NCI-H524 treated with DMSO at 0.1 percent for 48 hours (cell line): ENCODE measurements at places on chromosomes 11 and 22.

DNA sequence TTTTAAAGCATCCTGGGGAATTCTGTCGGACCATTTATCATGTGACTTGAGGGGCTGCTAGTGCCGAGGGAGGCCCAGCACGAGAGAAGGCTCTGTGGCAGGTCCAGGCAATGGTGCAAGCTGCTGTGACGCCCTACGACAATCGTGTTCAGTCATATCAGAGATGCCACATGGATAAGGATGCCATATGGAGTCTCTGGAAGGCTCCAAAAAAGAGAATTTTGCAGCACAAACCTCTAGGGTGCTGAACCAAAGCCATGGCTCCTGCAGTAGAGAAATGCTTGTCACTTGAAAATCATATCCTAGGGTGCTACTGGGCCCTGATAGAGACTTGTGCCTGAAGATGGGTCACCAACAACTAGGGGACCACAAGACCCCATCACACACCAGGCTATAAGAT lies 6.7 kb upstream of the CD6 start:
- DNase-seq, result no peak

DNA sequence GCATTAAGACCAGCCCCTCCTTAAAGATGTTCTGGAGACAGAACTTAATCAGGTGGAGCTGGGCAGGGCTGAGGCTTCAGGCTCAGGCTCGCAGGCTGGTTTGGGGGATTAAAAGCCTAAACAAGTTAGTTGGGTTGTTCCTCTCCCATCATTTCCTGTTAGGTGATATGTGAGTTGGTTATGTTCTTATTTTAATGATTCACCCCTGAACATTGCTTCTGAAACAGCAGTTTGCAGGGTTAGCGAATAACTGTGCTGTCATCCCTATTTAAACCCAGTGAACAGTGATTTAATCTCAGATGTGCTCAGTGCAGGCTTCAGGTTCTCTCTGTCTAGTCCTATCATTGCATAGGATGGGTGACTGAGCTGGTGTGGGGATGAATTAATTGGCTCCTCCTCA lies 47.4 kb upstream of the BIRC3 start:
- no peak for DNase-seq

- DNase-seq, result no peak
Measured at GRCh38 chr22:33883961-33884808, 36.1 kb downstream of the LARGE1 start.

DNA sequence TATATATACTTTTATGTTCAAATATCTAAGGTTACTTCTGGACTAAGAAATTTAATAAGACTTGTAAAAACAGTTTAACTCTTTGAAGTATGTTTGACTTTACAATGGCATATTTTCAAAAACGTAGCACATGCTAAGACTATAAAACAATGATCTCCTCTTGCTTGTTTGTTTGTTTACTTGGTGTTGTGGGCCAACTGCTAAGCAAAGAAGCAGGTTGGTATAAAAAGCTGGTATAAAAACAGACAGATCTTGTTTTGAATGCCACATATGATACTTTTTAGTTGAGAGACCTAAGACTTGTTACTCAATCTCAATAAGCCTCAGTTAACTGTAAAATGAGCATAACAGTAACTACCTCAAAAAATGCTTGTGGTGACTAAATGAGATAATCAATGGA lies 1206.3 kb downstream of the LRRC4C start:
- DNase-seq, result no peak

DNA sequence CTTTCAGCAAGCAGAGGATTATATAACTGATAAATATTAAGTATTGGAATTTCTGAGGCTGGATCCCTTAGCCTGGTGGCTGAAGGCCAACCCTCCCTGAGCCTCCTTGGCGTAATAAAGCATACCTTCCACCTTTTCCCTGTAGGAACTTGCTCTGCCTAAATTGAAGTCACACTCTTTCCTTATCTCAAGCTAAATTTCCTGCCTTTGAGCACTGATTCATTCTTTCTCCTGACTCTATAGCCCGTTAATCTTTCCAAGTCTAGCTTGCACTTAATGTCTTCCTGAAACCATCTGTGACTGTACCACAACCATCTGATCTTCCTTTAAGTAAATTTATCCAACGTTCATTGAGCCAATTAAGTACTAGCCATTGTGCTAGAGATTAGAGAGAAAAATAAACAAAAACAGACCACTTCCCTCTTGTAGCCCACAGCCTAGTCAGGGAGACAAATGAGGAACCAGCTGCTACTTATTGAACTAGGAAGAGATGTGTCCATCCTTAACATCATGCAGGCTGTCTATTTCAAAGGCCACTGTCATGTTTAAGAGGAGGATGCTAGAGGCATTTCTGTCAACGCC lies 62.9 kb downstream of the GRK3 start:
- DNase-seq, result peak; percentile 97

DNA sequence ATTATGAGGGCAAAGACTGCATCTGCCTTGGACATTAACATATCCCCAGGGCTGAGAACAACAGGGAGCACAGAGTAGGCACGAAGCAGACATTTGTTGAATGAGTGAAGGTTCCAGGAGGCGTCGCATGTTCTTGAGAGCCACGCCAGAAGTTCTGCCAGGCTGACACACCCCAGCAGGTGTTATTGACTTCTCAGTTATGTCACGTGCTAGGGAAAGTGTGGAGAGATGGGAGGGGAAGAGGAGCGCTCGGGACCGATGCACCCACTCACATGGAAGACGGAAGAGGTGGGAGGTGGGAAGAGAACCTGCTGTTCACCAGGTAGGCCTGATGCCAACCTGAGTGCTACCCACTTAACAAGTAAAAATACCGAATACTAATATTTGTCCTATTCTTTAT lies 232.8 kb downstream of the LARGE1 start:
- DNase-seq, result no peak

- DNase-seq, result no peak
Measured at GRCh38 chr11:49202287-49202976, 6.0 kb downstream of the FOLH1 start.
